ENCODE measurements at places on chromosomes 2 and 18.

GRCh38 chr2:39216346-39217191 lies 27.2 kb downstream of the CDKL4 start:
- DNase-seq = peak; percentile 21

- no peak for DNase-seq
These were observed 63.8 kb downstream of the SOWAHC start for GRCh38 chr2:109677835-109678580.

DNA sequence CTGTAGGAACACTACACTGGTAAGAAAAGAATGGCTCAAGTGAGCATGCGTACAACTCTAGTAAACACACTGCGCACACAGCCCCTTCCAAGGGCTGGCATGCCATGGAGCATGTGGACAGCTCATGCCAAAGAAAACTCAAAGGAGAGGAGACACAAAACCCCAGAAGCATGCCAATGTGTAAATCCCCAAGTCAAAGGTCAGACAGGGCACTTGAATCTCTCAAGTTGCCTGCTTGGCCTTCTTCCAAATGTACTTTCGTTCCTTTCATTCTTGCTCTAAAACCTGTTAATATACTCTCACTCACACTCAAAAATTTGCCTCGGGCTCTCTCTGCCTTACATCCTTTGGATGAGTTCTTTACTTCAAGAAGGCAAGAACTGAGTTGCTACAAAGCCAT lies 365.3 kb downstream of the NBAS start:
- no peak for DNase-seq

DNA sequence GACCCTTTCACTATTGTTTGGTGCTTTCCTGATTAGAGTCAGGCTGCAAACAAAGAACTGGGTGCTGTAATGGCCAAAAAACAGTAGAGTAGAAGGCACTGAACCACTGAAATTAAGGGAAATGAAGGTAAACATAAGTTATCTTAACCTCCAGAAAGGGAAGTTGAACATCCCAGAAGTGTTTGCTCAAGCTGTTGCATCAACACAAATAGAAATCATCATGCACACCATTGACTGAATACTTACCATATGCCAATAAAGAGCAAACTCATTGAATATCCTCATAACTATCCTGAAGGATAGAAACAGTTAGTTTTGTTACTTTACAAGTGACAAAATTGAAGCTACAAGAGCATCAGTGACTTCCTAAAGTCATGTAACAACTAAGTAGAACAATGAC lies 477.4 kb upstream of the CHST9 start:
- DNase-seq = no peak

DNA sequence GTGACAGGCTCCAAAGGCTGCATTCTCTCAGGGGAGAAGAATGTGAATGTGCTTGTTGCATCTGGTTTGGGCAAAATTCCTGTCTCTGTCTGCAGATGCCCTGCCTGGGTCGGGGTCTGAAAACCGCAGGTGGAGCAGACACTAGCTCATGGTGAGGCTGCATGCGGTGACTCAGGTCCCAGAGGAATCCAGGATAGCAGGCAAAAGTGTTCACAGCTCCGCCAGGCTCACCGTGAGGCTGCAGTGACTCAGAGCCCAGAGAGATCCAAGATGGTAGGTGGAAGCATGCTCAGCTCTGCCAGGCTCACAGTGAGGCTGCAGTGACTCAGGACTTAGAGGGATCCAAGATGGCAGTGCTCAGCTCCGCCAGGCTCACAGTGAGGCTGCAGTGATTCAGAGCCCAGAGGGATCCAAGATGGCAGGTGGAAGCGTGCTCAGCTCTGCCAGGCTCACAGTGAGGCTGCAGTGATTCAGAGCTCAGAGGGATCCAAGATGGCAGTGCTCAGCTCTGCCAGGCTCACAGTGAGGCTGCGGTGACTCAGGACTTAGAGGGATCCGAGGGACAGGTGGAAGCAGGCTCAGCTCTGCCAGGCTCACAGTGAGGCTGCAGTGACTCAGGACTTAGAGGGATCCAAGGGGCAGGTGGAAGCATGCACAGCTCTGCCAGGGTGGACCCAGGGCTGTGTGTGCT lies 200.5 kb downstream of the ACKR3 start:
- DNase-seq = no peak
